ENCODE measurements at places on chromosomes 5 and 9. TPM values are rescaled to one million over a fixed set of nuclear protein-coding genes. Genes with fewer than 3 reads are reported as not detected.

Gene BAAT
- not detected for total RNA-seq

Gene IL4
- total RNA-seq: not detected

Gene CCDC152
- 0.72 TPM for total RNA-seq

Gene IFNA2
- not detected for total RNA-seq

Gene RGMB
- 36.1 TPM for total RNA-seq

Gene ZFAND5
- 161 TPM for total RNA-seq

Gene ANKRD31
- total RNA-seq: under 0.01 TPM

Gene FCN1
- total RNA-seq: not detected

Gene SPATA31A3
- not detected for total RNA-seq

Gene HACD4
- 1.8 TPM for total RNA-seq

Gene CTSL
- total RNA-seq: 309 TPM

Gene SCGB3A2
- total RNA-seq: not detected

Gene CAVIN4
- total RNA-seq: 3.7 TPM

Gene CSF2
- 5.3 TPM for total RNA-seq

Gene NOL8
- 27.3 TPM for total RNA-seq

Gene ACTBL2
- 3.3 TPM for total RNA-seq

Gene SPINK4
- 1.8 TPM for total RNA-seq

Gene RORB
- under 0.01 TPM for total RNA-seq

Gene TRIP13
- 1.5 TPM for total RNA-seq

Gene PAX5
- total RNA-seq: not detected

Gene CCDC107
- total RNA-seq: 8.3 TPM

Gene CCNO
- 0.14 TPM for total RNA-seq

Gene MCC
- total RNA-seq: 44.1 TPM

Gene NINJ1
- 42.4 TPM for total RNA-seq

Gene DBH
- not detected for total RNA-seq

Gene SOX30
- not detected for total RNA-seq

Gene C1QTNF3
- total RNA-seq: under 0.01 TPM

Gene DIRAS2
- 0.22 TPM for total RNA-seq

Gene FAT2
- total RNA-seq: under 0.01 TPM

Gene TRAF1
- 1.7 TPM for total RNA-seq

Gene CDH9
- total RNA-seq: not detected

Gene EGFLAM
- total RNA-seq: 10.1 TPM

Measured in placental pericyte (primary cell).